LHCN-M2 (cell line): ENCODE measurements at places on chromosomes 2 and 18.

- DNase-seq: no peak
Observed at GRCh38 chr2:58957188-58957840, 716.2 kb upstream of the FANCL start.

DNA sequence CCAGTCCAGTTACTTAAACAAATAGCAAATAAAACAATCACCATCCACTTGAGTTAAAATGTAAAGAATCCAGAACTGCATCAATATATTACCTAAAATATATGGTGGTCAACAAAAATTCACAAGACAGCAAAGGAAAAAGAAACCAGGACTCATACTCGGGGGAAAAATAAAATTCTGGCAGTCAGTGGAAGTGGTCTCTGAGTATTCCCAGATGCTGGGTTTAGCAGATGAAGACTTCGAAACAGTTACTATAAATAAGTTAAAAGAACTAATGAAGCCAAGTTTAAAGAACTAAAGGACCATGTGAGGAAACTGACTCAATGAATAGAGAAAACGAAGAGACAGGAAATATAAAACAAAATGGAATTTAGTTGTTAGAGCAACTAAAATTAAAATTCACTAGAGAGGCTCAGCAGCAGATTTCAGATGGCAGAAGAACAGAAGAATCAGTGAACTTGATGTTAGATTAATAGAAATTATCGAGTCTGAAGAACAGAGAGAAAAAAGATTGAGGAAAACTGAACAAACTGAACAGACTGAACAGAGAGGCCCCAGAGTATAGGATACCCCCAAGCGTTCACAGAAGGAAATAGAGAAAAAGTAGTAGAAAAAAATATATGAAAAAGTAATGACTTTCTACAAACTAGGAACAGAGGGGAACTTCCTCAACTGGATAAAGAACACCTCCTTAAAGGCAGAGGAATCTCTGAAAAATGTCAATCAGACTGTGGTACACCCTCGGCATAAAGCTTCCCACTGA is 27.9 kb downstream of the MGAT4A start:
- no peak for DNase-seq

GRCh38 chr18:55483266-55483871 is 104.6 kb downstream of the TCF4 start:
- DNase-seq: no peak

DNA sequence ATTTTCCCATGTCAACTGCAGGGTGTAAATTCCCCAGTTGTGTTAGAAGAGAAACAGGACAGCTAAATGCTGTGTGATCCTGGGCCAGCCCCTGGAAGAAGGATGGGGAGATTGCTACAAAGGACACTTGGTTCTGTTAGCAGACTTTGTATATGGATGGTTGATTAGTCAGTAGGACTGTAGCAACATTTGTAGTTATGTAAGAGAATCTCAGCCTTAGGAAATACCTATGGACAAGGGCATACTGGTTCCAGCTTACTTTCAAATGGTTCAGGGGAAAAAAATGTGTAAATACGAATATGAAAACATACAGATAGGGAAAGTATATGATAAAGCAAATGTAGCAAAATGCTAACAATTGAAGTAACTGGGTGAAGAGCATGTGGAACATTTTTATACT is 47.6 kb downstream of the GNAL start:
- peak; percentile 9 for DNase-seq

GRCh38 chr2:80852808-80853139 is 548.2 kb upstream of the LRRTM1 start:
- DNase-seq: no peak

DNA sequence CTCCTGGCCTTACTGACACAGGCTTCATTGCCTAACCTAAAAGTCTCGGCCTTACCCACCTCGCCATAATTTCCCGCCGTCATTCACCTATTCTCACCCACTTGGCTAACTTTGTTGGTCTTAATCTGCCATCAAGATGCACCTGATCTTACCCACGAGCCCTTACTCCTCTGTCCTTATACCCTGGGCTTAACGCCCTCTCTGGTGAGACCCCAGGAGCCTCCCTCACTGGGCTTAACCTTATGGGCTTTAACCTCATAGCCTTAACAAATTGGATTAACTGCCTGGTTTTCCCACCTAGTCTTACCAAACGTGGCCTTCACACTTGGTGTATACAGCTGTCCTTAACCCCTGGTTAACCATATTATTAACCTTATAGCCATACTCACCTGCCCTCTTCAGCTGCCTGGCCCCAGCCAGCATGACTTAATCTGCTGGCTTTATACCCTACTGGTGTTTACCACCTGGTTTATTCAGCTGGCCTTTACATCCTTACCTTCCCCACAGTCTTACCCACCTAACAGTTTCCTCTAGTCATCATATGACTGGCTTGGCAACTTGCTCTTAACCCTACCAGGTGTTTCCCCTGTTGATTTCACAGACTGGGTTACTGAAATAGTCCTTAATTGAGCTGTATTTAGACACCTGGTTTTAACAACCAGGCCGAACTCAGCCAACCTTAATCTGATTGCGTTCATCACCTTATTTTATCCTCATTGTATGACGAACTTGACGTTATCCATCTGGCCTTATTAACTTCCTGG is 132.0 kb upstream of the ZSWIM2 start:
- DNase-seq: no peak
